ENCODE measurements at places on chromosomes 6 and 20.

- no peak for DNase-seq
These were observed 119.4 kb upstream of the LY86 start for GRCh38 chr6:6469074-6469473.

DNA sequence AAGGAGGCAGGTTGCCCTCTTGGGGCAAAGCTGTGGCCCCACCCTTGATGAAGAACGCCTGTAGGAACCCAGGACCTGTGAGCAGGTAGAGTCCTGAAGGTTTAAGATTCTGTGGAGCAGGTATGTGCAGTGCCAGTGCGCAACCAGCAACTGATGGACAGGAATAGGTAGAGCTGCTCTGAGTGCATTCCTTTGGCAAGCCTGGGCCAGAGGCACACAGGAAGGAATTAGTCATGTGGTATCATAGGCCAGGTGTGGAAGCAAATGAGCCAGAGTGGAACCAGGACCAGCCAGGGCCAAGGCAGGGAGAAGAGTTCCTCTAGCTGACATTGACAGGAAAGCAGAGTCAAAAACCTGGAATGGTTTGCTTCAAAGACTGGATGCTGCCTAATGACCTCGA, 1.4 kb upstream of the KHDC1 start:
- DNase-seq = no peak

- no peak for DNase-seq
These were observed 163.5 kb upstream of the GJE1 start for GRCh38 chr6:141969201-141969600.

DNA sequence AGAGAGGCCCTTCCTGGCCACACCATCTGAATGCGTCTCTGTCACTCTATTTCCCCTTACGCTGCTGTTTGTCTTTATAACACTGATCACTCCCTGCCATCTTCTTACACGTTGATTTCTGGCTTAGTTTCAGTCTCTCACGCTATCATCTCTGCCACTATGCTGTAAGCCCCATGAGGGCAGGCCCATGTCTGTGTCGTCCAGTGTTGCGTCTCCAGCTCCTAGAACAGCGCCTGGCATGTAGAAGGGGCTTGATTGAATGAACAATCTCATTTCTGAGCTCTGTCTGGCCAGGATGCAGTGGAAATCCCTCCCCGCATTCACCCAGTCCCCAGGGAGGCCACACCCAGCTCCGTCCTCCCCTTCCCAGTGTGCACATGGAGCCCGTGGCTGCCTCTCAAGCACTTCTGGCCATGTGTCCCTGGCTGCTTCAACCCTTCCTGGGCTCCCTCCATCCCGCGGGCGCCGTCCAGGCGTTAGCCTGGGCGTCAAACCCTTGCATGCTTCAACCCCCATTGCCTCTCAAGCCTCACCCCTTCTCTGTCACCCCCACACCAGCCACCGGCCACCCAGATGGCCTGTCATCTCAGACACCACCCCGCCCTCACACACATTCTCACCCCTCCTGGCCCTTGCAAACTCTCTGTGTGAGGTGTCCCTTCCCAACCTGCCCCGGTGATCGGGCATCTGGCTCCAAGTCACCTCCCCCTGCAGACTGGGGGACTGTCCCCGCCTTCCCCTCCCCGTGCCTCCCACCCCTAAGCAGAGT, 71.1 kb downstream of the SRC start:
- DNase-seq = no peak

DNA sequence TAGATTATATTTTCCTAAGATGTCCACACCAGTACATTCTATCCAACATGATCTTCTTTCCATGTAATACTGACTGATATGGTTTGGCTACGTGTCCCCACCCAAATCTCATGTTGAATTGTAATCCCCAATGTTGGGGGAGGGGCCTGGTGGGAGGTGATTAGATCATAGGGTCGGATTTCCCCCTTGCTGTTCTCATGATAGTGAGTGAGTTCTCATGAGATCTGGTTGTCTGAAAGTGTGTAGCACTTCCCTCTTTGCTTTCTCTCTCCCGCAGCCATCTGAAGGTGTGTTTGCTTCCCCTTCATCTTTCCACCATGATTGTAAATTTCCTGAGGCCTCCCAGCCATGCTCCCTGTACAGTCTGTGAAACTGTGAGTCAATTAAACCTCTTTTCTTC, 12.2 kb upstream of the HBS1L start:
- no peak for DNase-seq
